ENCODE measurements at places on chromosomes 1 and 21.

GRCh38 chr1:236561976-236562375 lies 38.2 kb downstream of the LGALS8 start:
- no peak for DNase-seq

- peak; percentile 90 for DNase-seq
Measured at GRCh38 chr1:153977250-153978240, at the start of gene JTB. Gene JTB (minus strand): TSS chr1:153977674. CDS start chr1:153977252, 422 bp downstream.

- DNase-seq, result no peak
Measured at GRCh38 chr1:225449774-225450173, 21.9 kb upstream of the LBR start.

- DNase-seq, result no peak
Measured at GRCh38 chr1:21251773-21252471, 38.3 kb downstream of the ECE1 start.

GRCh38 chr21:46594276-46594675 lies 10.6 kb downstream of the S100B start:
- no peak for DNase-seq

GRCh38 chr1:203229471-203230135 lies at the start of gene CHIT1:
Gene CHIT1 (minus strand): TSS chr1:203229673. CDS start chr1:203229636, 37 bp downstream.
- no peak for DNase-seq

DNA sequence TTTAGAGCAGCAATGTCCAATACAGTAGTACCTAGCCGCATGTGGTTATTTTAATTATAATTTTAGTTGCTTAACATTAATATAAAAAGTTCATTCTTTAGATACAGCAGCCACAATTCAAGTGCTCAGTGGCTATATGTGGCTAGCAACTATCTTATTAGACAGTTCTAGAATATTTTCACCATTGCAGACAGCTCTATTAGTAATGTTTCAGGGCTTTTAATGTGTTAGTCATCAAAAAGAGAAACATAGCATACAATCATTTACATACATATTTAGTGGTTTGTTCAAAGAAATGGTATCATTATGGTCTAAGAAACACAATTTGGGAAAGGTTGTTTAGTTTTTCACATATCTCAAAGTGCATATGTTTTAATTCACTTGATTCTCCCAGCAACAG lies 66.6 kb upstream of the DYNLT5 start:
- no peak for DNase-seq

DNA sequence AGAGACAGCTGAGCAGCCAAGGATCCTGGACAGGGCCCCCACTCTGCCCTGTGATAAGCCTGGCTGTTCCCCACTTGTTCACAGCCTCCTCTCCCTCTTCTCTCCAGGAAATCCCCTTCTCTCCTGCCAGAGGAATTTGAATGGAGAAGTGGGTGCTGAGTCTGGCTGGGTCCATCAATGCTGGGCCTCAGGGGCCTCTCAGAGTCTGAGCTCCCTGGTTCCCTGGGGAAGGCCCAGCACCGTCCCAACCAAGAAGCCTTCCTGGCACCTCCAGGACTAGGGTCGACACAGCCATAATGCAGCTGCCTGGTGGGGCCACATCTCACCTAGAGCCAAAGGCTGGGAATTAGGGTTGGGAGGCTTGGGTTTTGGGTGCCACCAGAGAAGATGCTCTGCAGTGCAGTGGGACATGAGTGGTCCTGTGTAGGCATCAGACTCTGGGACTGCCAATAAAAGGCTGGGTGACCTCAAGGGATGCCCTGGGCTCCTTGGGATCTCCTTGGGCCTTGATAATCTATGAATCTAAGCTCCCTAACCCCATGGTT lies 2.5 kb downstream of the MYBPH start:
- no peak for DNase-seq

DNA sequence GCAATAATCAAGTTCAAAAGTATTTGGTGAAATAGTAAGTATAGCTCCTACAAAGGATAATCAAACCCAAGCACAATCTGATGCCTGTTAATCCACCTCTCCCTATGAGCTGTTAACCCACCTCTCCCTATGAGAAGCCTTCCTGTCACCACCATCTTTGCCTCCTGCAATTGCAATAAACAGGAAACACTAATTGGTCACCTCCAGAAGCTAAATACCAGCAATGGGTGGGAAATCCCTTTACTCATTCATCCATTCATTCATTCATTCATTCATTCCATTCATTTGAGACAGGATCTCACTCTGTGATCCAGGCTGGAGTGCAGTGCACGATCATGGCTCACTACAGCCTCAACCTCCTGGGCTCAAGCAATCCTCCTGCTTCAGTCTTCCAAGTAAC lies 132.8 kb downstream of the RERE start:
- no peak for DNase-seq

DNA sequence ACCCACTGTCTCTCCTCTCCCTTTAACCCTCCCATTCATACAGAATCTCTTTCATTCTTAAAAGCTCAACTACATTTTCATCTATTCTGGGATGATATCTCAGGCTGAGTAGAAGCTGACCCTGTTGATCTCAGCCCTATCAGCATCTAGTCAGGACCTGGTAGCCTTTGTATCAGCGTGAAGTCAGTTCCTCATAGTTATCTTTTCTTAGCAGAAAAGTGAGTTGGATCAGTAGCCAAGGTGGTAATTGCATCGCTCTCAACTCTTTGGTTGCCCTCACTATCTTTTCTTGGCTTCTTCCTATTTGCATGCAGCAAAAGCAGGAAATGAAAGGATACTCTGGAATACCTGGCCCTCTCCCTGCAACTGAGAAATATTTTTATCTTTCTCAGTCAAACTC lies 13.6 kb upstream of the GOLT1A start:
- no peak for DNase-seq

Measured in iPS-NIHi11 (cell line).